ENCODE measurements at places on chromosomes 3 and 15.

DNA sequence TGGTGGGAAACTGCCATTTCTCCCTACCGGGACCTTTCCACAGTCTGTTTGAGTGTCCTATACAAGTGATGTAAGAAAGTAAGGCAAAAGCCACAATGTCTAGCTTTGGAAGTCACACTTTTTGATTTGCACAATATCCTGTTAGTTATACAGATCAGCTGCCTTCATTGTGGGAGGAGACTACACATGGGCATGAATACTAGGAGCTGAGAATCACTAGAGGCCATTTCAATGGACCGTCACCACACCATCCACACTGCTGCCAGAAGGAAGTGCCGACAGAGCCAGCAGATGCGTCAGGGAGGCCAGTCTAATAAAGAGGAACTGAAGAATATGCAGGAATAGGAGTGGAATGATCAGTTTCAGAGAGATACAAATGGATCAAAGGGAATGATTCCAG lies 65.8 kb downstream of the SCN11A start:
- DNase-seq, result no peak

DNA sequence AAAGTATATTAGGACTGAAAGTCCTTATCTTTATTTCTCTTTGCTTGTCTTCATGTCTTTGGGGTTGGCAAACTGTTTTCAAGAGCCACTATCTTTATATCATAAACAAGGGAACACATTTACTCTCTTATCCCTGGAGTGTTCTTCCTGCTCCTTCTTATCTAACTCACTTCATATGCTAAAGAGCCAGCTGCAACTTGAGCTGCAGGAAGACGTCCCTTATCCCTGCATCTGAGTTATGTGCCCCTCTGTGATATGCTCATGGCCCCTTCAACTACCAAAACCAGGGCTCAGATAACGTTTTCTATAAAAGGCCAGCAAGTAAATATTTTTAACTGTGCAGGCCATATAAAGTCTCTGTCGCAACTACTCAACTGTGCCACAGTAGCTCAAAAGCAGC lies 137.0 kb upstream of the CRBN start:
- DNase-seq, result no peak

GRCh38 chr3:178109691-178110090 lies 426.5 kb upstream of the KCNMB2 start:
- DNase-seq, result no peak

GRCh38 chr15:58282060-58282708 lies 144.0 kb downstream of the AQP9 start:
- no peak for DNase-seq

- DNase-seq, result no peak
Observed at GRCh38 chr3:177126015-177126773, 71.1 kb downstream of the TBL1XR1 start.

- DNase-seq, result no peak
Observed at GRCh38 chr3:140206196-140207040, 271.4 kb downstream of the CLSTN2 start.

GRCh38 chr3:13251166-13251903 lies 168.8 kb downstream of the NUP210 start:
- no peak for DNase-seq

GRCh38 chr3:137471558-137472204 lies 292.4 kb upstream of the SOX14 start:
- DNase-seq, result no peak

- DNase-seq, result no peak
Observed at GRCh38 chr3:138308783-138309182, 20.9 kb downstream of the NME9 start.

DNA sequence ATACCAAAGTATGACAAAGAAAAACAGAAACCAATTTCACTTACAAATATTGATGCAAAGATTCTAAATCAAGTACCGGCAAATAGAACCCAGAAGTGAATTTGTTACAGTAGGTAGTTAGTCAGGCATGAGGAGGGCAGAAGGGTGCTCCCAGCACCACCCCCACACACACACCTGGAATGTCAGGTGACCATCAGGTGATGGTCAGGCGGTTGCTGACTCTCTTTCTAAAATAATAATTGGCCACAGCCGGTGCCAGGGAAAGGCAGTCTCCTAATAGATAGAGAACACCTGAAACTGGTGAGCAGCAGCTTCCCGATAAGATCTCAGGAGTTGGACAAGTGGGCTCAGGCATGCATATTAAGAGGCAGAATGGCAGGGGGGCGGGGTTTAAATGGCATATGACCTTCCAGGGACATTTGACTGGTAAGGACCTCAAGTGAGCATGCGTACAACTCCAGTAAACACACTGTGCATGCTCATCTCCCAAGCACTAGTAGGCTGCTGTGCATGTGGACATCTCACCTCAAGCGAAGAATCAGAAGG lies 131.1 kb downstream of the ANO10 start:
- no peak for DNase-seq

GRCh38 chr3:33718595-33718907 lies 497 bp upstream of the CLASP2 start:
- DNase-seq, result peak; percentile 10

- no peak for DNase-seq
Observed at GRCh38 chr3:35601959-35602358, 37.4 kb upstream of the ARPP21 start.

GRCh38 chr3:28915741-28916500 lies 364.9 kb upstream of the RBMS3 start:
- DNase-seq, result no peak

DNA sequence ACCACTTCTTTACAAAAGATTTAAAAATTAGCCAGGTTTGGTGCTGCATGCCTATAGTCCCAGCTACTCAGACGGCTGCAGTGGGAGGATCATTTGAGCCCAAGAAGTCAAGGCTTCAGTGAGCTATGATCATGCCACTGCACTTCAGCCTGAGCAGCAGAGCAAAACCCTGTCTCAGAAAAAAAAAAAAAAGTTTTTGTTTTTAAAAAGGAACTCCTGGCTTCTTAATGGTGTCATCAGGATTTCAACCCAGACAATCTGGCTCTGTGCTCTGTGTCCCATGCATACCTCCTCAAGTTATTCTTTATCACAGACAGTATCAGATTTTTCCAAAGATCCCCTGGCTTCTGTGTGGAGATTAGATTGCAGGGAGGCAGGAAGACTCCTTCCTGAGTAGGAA lies 64.2 kb upstream of the IL12A start:
- no peak for DNase-seq

- DNase-seq, result no peak
Observed at GRCh38 chr3:44058868-44059203, 182.8 kb upstream of the TOPAZ1 start.

DNA sequence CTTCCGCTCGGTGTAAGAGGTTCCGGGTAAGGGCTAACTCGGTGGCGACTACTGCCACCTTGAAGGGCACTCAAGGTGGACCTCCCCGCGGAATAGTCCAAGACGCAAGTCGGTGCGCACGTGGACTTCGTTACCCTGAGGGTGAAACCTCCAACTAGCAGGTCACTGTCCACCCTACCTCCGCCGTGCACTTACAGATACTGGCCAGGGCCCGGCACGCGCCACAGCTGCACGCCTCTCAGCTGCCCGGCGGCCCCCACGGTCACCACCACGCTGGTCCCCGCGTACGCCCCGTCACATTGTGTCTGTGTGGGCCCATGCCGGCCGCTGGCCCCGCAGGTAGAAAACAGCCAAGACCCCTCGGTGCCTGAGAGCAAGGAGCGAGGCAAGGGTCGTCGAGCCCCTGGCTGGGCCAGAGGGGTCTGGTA lies 1.1 kb downstream of the LTK start:
- no peak for DNase-seq

- peak; percentile 3 for DNase-seq
Observed at GRCh38 chr15:61367953-61368352, 138.9 kb upstream of the RORA start.

- peak; percentile 68 for DNase-seq
Observed at GRCh38 chr15:42704492-42704926, 32.4 kb downstream of the CDAN1 start.

DNA sequence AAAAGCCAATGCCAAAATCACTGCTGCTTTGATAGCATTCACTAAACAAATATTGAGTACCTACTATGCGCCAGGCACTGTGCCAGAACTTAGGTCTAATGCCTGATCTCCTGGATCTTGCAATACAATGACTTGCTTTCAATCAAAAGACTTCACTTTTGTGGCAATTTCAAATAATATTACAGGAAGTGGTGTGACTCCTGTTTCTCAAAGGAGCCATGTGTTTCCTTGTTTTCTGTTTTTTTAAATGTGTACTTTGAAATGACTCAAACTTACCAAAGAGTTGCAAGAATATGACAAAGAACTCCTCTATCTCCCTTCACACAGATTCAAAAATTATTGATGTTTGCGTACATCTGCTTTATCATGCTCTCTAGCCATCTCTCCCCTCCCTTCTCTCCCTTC lies 18.3 kb downstream of the OSBPL10 start:
- DNase-seq, result no peak

- no peak for DNase-seq
Observed at GRCh38 chr3:55709411-55710012, 222.4 kb upstream of the WNT5A start.

GRCh38 chr3:13249664-13250390 lies 170.3 kb downstream of the NUP210 start:
- DNase-seq, result no peak

DNA sequence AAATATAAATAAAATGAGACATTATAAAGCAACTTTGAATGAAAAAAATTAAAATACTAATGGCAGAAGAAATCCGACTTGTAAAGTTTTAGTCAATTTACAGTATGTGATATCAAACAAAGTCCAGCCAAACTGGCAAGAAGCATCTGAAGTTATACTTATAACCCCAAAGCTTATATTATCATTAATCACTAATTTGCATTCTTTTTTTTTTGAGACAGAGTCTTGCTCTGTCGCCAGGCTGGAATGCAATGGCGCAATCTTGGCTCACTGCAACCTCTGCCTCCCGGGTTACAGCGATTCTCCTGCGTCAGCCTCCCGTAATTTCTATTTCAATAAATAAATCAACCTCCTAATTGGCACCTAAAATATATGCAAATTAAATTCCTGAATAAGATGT lies 80.1 kb downstream of the AQR start:
- no peak for DNase-seq

- no peak for DNase-seq
Observed at GRCh38 chr3:175187586-175187985, 328.5 kb downstream of the NAALADL2 start.

DNA sequence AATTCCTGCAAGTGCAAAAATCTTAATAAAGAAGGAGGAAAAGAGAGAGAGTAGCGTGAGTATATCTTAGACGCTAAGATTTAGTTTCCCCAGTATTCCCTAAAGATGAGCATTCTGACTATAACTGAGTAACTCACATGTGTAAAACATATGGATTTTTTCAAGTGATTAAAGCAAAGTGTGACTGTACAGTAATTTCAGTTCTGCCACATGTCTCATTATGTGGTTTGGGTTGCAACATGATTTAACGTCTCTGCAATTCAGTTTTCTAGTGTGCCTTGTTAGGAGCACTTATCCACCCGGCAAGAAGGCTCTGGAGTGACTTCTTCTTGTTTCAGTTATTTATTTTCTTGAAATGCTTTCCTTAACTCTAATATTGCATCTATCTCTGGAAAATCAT lies 514.1 kb downstream of the ROBO1 start:
- no peak for DNase-seq

GRCh38 chr15:52085299-52085698 lies 27.3 kb downstream of the BCL2L10 start:
- no peak for DNase-seq

DNA sequence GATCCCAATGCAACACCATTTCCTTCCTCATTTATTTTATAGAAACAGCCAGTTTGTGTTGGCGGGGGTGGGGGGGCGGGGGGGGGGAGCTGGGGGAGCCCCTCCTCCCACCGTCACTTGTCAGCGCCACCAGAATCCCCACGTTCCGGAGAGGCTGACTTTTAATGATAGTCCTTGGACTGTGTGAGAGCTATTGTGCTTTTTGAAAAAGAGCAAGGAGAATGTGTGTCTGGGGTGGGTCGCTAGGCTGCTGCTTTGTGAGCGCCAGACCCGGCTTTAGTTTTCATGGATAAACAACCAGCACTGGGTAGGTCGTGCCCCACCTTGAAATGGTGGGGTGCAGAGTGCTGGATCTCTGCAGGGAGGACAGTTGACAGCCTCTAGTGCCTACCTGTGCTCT lies 135.0 kb upstream of the ONECUT1 start:
- DNase-seq, result no peak

Measured in activated CD4-positive, alpha-beta T cell treated with anti-CD3 and anti-CD28 coated beads, Interleukin-2, amount 50 U/mL, for 48 hours (primary cell).